ENCODE measurements at places on chromosomes 2 and 18. TPM values are rescaled to one million over a fixed set of nuclear protein-coding genes. Genes with fewer than 3 reads are reported as not detected.

DNA sequence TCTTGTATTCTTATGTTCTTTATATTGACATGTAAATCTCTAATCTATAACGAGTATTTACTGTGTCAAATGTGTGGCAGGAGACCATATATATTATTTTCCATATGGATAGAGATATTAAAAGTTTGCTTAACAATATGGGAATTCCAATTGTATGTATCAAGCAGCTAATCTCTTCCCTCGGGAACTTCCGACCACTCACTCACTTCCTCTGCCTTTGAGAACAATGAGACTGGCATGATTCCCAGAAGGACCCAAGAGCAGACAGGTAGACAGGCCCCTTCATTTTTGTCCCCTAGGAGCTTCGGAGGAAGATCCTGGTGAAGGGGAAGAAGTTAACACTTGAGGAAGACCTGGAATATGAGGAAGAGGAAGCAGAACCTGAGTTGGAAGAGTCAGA is 24.1 kb downstream of the PLCD4 start:
- no peak for DNase-seq

The MXD1 gene
- polyA plus RNA-seq: 6.5 TPM

The FAM237A gene
- polyA plus RNA-seq: not detected

- DNase-seq: no peak
Observed at GRCh38 chr2:88329815-88330603, 122.5 kb downstream of the FOXI3 start.

- DNase-seq: no peak
Observed at GRCh38 chr2:85235281-85235680, 92.5 kb downstream of the TGOLN2 start.

GRCh38 chr2:235047171-235048160 is 95.6 kb downstream of the SH3BP4 start:
- no peak for DNase-seq

- DNase-seq: no peak
Observed at GRCh38 chr18:3283908-3284307, 22.0 kb downstream of the MYL12B start.

The PLA2R1 gene
- 5.1 TPM for polyA plus RNA-seq

DNA sequence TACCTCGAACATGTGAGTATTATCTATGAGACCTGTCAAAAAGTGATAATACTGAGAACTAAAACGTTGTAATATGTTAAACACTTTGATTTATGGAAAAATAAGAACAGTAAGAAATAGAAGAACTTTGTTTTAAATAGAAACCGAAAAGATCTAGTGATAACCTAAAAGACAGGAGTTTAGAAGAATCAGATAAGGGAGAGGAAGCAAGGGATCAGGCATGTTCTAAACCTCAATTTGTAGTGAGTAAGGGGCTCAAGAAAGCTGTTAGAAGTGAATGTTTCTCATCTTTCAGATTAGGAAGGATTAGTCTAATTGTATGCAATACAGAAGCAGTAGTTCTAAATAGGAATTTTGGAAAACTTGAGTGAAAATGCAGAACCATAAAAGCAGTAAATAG is 168.7 kb upstream of the MYO3B start:
- DNase-seq: no peak

All from urinary bladder (tissue), 4 donors.